A549 (cell line): ENCODE measurements at places on chromosomes 7 and 10.

- DNase-seq = no peak
Observed at GRCh38 chr10:71241114-71241829, 28.9 kb downstream of the UNC5B start.

DNA sequence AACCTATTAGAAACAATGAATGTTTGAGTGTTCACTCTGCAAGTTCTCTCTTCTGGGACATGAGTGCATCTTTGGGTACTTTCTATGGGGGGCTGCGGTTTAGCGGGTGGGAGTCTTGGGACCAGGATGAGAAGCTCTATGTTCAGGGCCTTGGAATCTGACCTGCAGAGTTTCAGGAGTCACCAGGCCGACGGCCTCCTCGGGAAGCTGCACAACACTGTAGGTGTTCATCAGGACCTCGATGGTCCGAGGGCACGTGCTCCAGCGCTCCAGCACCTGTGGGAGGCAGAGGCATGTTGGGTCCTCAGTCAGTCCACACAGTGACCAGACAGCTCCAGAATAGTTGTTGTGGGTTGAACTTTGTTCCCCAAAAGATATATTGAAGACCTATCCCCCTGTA lies 8.9 kb upstream of the GBX1 start:
- no peak for DNase-seq

DNA sequence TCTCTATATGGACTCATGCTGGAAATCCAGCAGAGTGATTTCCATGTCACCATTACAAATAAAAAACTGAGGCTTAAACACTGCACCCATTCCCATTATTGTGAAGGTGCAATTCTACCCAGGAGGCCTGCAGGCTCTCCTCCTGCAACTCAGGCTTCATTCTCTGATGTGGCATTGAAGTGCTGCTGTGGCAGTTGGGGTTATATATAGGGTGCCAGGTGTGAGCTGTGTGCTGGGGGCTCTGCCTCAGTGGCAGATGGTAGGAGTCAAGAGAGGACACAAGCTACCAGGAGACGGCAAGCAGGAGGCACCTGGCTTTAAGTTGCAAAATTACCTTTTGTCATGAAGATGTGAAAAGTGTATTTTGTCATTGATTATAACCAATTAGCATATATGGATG lies 21.3 kb downstream of the ZNF107 start:
- no peak for DNase-seq

- no peak for DNase-seq
Observed at GRCh38 chr10:103493916-103494877, 692 bp downstream of the NEURL1 start.

DNA sequence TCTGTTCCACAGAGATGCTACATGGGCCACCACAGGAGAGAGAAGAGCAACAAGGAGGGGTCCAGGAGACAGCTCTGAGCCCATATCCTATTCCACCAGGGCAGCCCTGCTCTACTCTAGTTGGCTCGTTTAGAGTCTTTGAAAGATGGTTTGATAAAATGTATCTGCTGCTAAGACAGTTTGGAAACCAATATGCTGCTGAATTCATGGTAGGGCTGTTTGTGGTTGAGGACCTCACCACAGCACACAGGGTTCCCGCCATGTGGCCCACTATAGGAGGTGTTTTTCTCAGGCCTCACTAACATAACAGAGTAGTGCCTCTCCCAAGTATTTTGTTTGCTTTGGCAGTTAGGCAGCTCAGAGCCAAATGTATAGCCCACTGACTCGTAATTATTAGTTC lies 35.8 kb upstream of the ZC3HAV1L start:
- DNase-seq = no peak

DNA sequence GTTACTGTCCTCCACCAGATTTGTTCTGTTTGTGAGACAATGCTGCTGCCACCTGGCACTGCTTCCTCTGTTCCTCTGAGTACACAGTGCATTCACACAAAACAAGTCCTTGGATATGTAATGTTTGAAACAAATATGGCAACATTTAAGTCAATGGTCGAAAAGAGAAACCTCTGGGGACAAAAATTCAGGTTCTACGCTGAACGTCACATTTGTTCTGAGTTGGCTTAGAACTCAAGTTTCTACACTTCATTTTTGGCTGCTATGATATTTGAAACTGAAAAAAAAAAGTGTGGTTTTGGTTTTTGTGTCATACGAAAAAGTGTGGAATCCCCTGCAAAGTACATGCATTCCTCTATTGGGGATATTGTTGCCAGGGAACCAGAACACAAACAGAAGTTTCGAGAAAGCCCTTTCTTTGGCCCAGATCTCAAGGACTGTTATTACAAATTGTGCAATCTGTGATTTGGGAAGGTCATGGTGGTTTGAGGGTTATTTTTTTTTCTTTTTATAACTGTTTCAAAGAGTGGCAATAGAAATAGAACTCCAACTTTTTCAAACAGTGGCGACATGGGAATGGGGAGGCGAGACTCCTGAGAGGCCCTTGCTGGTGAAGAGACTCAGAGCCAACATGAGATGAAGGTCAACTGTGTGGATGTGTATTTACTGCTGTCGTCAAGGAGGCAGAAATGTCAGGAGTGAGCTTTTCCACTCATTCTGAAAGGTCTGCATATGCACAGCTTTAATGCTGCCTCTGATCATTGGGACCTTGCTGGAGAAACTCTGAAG lies 127.5 kb downstream of the CUBN start:
- no peak for DNase-seq

GRCh38 chr10:6514844-6515780 lies 65.0 kb downstream of the PRKCQ start:
- DNase-seq = no peak

GRCh38 chr10:122326385-122326784 lies 48.1 kb upstream of the PLEKHA1 start:
- DNase-seq = no peak

GRCh38 chr7:98165827-98166667 lies 45.2 kb upstream of the BHLHA15 start:
- peak; percentile 31 for DNase-seq
